ENCODE measurements at places on chromosomes 12 and 14.

GRCh38 chr12:68538726-68539614 is 71.7 kb upstream of the RAP1B start:
- DNase-seq: peak; percentile 63

GRCh38 chr12:118361092-118361404 is 11.7 kb downstream of the TAOK3 start:
- no peak for DNase-seq

GRCh38 chr14:86203843-86204242 is 673.9 kb downstream of the FLRT2 start:
- no peak for DNase-seq

- no peak for DNase-seq
Observed at GRCh38 chr12:15886372-15887042, 4.3 kb downstream of the STRAP start.

DNA sequence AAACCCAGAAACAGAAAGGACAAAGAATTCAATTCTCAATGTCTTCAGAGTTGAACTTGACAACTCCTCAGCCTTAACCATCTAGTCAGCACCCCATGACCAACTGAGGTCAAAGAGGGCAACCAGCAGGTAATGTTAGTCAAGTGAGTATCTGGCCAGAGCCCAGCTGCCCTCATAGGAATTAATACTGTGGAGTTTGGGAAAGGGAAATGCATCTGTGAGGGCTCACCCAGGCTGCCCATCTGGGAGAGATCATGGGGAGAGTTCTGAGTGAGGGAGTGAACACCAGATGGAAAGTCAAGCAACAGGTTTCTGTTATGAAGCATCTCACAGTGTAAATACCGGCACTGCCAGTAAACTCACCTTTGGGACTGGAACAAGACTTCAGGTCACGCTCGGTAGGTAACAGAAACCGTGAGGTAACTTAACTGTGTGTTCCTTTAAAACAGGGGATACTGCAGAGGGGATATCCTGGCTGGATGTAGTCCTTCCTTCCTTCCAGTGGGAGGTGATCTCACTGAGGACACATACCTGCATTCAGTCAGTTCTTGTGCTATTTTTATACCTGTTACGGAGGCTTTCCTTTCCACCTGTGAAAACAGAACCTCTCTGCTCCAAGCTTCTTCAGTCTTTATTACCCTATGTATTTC is 94.4 kb downstream of the DAD1 start:
- no peak for DNase-seq

- peak; percentile 5 for DNase-seq
Observed at GRCh38 chr14:91796617-91797347, 64.9 kb upstream of the CATSPERB start.

DNA sequence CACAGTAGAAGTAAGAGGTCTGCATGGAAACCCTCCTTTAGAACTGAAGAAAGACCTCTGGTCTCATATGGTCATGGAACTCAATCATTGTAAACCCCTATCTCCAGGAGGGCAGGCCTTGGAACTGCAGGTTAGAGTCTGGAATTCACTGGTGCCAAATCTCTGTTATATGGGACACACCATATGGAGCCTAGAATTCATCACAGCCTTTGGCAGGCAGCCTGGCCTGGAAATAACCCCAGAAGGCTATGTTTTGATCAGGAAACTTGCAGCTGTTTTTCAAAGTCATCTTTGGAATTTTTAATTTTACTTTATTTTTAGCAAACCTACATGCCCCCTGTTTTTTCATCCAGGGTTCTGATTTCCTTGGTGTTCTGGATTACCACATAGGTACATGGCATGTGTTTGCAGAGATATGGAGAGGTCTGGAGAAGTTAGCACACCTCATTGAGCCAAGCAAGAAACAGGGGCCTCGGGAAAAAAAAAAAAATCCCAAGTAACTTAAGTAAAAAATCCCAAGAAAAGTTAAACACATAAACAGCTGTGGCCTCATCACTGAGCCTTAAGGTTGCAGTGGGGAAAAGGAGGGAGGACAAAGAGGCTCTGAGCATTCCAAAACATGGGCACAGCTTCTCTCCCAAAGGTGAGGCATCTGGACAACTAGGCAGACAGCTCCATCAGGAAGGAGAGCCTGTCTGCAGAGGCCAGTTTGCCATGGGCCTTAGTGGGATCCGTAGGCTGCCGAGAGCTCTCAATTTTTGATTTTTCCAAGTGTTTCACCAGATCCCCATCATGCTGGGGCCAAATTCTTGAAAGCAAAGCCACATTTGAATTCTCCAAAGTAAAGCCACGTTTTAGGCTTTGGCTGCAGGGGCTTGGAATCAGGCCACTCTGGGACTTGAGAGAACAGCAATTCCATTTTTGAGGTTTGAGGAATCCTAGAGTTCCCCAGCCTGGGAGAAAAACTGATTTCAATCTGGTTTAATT is 339.6 kb upstream of the TBX3 start:
- peak; percentile 4 for DNase-seq

- DNase-seq: peak; percentile 9
Observed at GRCh38 chr14:26966908-26967307, 369.1 kb upstream of the NOVA1 start.

DNA sequence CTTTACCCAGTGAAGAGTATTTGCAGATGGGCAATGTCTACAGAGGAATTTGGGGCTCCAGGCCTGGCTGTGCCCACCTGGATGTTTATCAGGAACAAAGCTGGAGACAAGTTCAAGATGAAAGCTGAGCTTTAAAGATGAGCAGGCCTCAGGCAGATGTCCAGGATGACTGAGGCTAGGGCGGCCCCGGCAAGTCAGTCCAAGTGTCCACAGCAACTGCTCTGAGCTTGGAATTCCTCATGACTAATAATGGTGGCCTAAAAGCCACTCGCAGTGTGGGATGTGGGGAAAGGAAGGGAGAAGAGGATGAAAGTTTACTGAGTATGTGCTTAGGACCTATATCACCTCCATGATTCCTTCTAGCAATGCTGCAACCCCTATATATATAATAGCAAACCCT is 128.2 kb upstream of the NOS1 start:
- no peak for DNase-seq

DNA sequence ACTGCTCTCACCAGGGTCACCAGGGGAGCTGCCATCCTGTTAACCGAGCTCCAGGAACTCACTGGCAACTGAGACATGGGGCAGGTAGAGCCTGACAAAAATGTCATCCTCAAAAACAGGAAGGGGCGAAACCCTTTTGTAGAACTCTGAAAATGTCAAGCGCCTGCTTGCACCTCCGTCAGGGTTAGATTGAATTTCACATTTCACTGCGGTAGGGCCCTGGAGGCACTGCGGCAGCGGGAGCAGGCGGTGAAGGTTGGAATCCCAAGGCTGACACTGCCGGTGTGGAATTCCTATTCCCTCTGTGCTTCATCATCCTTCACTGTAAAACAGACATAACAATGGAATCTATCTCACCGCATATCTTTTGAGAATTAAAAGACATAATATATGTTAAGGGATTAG is 142.8 kb upstream of the TMCC3 start:
- no peak for DNase-seq

DNA sequence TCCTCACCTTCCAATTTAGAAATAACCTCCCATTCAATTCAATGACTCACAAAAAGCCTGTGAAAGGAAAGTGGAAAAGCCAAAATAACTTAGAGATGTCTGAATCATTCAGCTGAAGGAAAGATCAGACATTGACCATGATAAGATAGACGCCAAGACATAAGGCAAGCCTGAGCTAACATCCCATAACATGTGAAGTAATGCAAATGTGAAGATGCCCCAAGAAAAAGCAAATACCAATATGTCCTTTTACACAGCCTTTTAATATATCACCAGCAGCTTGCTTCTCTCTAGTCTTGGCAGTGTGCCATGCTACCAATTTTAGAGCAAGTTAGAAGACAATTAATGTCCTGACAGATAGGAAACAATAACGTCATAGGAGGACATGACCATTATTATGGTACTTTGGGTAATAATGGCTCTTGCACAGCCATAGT is 2.4 kb upstream of the NUMB start:
- peak; percentile 62 for DNase-seq

DNA sequence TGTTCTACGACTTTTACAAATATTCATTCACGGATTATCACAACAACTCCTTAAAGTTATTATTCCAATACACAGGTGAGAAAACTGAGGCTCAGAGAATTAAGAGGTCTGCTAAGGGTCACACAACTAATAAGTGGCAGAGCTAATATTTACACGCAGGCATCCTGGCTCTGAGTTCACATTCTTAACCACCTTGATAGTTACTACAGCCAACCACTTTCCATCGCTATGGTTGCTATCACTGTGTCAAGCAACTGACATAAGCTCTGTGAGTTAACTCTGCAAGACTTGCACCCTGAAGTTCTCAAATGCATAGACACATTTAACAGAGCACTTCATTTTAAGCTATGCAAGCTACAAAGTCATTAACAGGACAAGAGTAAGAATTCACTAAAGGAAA is 3.7 kb downstream of the GLT8D2 start:
- no peak for DNase-seq

- no peak for DNase-seq
Observed at GRCh38 chr12:99259040-99259934, 388.3 kb upstream of the GARIN6 start.

DNA sequence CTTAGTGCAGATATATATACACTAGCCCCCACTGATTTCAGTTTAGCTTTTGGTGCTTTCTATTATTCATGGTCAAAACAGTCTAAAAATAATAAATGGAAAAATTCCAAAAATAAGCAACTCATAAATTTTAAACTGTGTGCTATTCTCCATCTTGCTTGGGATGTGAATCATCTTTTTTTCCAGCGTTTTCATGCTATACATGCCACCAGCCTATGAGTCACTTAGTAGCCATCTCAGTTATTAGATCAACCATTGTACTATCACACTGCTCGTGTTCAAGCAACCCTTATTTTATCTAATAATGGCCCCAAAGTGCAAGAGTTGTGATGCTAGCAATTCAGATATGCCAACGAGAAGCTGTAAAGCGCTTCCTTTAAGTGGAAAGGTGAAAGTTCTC is 73.9 kb upstream of the KRR1 start:
- peak; percentile 92 for DNase-seq

DNA sequence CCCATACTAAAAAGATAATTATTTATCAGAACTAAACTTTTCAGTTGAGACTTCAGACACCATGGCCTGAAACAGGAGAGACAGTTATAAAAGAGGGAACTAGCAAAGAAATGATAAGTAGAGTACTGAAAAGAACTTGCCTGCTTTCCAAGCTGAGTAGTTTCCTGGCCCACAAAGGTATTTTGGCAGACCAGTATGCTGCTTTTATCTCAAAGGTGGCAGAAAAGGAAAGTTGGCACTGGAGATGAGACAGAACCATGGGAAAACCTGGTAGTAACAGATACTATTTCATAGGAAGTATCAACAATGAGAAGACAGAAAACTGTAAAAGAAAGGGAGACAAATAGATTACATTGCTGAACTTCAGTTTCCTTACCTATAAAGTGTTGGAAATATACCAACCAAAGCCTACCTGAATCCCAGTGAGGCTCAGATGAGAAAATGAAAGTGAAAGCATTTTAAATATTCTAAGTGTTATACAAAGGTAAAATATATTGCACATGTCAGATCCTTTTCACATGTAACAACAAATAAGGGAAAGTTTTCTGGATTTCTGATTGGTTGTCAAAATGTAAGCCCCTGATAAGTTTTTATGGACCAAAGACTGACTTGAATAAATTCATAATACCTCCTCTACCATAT is 155.3 kb upstream of the FSCB start:
- DNase-seq: no peak

- DNase-seq: peak; percentile 21
Observed at GRCh38 chr14:96274543-96274942, 18.5 kb downstream of the BDKRB1 start.

- peak; percentile 52 for DNase-seq
Observed at GRCh38 chr14:37145395-37145794, 27.0 kb downstream of the SLC25A21 start.

GRCh38 chr12:62297321-62297720 is 37.1 kb downstream of the USP15 start:
- no peak for DNase-seq

DNA sequence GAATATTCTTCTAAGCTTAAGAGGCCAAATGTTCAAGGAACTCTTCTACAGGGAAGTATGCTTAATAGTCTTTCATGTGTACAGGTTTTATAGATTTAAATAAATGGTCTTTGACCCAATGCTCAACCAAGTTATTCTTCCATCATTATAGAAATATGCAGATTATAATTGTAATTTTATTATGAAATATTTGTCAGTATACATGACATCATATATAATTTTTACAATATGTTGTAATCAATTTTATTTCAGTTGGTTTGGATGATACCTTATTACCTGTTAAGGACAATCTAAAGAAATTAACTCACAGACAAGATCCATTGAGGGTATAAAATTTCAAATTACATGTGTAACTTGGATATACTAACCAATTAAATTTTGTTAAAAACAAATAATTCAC is 1278.3 kb downstream of the SLC16A7 start:
- no peak for DNase-seq

- no peak for DNase-seq
Observed at GRCh38 chr12:66653796-66654195, 25.1 kb downstream of the GRIP1 start.

GRCh38 chr12:2662524-2662923 is 132.2 kb upstream of the FKBP4 start:
- no peak for DNase-seq

DNA sequence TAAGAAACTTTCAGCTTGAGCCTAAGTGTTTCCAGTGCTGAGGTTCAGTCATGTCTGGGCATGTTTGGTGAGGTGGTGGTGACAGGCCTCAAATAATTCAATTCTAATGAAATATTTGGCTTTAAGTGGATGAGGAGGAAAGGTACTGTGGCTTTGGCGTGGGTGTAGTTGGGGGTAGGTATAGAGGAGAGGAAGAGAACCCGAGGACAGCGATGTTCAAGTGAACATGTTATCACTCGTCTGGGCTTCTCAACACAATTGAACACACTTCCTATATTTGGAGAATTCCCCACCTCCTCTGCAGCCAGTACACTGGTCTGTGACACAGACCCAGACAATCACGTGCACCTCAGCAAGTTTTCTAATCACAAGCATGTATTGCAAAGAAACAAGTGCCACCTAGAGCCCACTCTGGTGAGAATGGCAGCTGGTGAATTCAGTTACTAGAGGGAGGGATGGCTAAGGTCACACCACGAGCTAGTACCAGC is 53.0 kb downstream of the IFNG-AS1 start:
- no peak for DNase-seq

- no peak for DNase-seq
Observed at GRCh38 chr12:98341026-98341425, 174.4 kb upstream of the TMPO start.

- DNase-seq: no peak
Observed at GRCh38 chr14:72217135-72217534, 284.9 kb downstream of the RGS6 start.

Measured in HCEC 1CT (cell line).